ENCODE measurements at places on chromosomes 7 and 10.

DNA sequence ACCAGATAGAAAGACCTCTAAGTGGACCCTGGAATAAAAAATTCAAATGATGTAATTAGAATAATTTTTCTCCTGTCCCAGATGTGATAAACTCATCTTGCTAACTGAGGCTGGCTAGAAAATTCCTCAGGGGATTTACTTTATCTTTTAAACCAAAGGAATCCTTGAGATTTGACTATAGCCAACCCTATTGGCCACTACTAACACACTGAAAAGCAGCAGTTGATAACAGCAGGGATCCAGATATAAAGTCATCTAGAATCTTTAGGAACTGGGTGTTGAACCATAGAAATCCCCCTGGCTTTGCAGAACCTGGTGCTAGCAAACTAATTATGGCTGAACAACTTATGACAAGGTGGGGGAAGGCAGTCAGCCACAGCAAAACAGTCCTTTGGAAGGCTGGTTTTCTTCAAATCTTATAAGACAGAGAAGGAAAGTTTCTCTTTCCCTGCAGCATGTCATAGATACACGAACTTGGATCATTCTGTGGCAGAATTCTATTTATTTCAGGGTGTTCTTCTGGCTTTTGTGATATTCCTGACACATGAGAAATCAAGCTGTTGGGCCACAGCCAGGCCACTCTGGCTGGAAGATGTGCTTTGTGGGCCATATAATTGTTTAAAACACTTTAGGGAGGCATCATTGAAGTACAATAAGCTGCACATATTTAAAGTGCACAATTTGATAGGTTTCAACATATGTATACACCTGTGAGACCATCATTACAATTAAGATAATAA is 643.6 kb downstream of the SORCS3 start:
- no peak for DNase-seq

GRCh38 chr7:15855525-15856109 is 169.1 kb upstream of the MEOX2 start:
- no peak for DNase-seq

GRCh38 chr7:154874409-154875113 is 128.4 kb downstream of the PAXIP1 start:
- DNase-seq = no peak

- DNase-seq = no peak
Measured at GRCh38 chr10:77027141-77027540, 610.5 kb downstream of the KCNMA1 start.

- DNase-seq = no peak
Measured at GRCh38 chr7:135616136-135616535, 46.2 kb upstream of the STMP1 start.

GRCh38 chr7:158685693-158686092 is 18.9 kb downstream of the NCAPG2 start:
- DNase-seq = no peak

DNA sequence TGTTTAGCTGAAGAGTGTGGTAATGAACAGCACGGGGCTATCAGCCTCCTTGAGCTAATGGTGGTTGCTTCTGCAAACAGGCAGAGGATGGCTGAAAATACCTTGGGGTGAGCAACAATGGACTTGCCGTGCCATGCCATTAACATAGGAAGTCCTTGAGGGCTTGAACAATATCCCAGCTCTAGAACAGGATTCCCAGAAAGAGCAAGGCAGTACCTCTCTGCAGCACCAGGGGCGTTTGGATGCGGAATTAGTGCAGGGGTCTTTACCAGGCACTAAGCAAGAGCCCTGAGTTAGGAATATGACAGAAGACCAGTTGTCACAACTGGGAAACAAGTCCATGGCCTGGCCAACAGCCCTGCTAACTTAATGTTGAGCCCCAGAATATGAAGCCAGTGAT is 143.2 kb upstream of the COBL start:
- DNase-seq = no peak

GRCh38 chr10:77643795-77644468 is 6.3 kb upstream of the KCNMA1 start:
- DNase-seq = no peak

GRCh38 chr10:51397695-51398094 is 301.7 kb downstream of the CSTF2T start:
- peak; percentile 65 for DNase-seq

GRCh38 chr10:96463562-96463961 is 50.2 kb downstream of the TLL2 start:
- DNase-seq = no peak

- DNase-seq = no peak
Measured at GRCh38 chr7:28815928-28816373, 142.2 kb downstream of the TRIL start.

DNA sequence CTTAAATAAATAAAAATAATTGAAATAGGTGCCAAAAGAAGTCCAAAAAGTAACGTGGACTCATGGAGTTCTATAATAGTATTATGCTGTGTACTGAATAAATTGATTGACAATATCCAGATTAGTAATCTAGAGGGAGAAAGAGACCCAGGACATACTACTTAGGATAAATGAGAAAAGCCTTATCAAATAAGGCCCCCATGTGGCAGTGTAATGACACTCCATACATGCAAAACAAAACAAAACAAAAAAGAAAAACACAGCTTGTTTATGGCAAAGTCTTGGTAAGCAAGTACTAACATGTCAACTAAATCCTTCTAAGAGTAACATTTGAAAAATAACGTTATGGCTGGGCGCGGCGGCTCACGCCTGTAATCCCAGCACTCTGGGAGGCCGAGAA is 3.6 kb upstream of the RUNDC3B start:
- no peak for DNase-seq

- no peak for DNase-seq
Measured at GRCh38 chr10:132542086-132542775, 4.6 kb downstream of the INPP5A start.

DNA sequence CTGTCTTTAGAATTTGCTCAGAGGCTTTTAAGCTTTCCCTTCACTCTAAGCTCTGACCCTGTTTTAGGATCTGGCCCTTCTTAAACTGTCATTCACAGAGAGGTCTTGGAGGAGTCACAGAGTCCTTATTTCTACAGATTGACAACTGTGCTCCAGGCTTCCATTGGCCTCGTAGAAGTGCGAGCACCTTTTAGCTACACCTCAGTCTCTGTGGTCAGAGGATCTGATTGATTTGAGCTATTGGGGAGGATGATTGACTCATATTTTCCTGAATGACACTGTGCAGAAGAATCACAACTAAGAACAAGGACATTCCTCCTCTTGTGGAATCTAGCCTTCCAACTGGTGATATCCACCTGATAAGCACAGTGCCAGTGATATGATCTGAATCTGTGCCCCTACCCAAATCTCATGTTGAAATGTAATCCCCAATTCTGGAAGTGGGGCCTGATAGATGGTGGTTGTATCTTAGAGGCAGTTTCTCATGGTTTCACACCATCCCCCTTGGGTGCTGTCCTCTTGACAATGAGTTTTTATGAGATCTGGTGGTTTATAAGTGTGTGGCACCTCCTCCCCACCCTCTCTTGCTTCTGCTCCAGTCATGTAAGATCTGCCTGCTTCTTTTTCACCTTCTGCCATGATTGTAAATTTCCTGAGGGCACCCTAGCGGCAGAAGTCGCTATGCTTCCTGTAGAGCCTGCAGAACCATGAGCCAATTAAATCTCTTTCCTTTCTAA is 3.2 kb downstream of the CYP3A7 start:
- no peak for DNase-seq

DNA sequence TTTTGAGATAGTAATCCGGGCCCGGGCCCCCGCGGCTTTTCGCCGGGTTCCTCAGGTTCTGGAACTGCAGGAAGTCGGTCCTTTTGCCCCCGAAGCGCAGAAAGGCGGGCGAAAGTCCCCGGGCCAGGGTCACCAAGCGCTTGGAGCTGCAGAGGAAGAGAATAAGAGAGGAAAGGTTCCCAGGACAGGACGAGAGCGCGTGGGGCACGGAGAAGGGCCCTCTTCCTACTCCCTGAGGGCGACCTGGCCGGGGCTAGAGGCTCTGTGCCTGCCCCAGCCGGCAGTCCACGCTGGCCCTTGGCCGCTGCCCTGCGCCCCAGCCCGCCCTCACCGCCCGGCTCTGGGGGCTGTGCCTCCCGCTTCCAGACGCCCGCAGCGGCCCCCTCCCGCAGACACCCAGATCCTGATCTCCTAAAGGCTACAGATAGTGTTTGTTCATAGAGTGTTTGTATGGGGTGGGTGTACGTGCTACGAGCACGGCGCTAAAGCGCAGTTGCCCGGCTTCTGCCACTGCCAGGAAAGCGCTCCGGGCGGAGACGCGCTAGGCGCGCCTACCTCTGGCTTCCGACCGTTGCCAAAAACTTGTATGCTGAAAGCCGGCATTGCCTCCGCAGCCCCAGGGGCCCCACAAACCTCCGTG is 3.2 kb downstream of the HPSE2 start:
- no peak for DNase-seq

DNA sequence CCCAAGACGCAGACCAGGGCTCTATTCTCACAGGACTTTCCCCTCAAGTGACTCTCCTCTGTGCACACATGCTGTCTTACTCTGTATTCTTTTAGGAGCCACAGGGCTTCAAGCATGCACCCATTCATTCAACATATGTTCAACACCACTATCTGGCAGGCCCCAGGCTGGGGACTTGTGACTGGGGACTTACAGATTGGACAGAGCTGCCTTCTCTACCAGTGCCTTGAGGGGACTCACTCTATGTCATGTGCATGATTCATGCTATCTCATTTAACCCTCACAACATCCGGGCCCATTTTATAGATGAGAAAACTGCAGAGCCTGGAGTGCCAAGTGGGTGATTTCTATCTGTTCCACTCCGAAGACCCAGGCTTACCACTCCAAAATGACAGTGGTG is 34.3 kb downstream of the MYL10 start:
- no peak for DNase-seq

GRCh38 chr7:27635728-27636127 is 27.0 kb downstream of the HIBADH start:
- no peak for DNase-seq

- no peak for DNase-seq
Measured at GRCh38 chr7:136114966-136115762, 138.0 kb upstream of the MTPN start.

DNA sequence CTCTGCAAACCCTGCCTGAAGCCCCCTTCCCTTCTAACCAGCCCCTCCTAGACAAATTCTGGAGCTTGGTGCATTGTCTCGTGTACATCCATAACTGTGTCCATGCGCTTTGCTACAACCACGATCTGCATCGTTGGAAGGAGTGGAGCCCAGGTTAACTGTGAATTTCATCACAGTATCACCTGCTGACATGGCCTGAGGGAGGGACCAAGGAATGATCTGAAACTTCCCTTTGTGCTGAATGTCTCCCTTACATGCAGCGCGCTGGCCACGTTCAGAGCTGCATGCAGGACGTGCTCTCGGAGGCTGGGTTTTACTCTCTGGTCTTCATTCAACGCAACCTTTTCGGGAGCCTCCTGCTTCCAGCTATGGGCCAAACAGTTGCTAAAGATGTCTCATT is 222.3 kb downstream of the CUX1 start:
- DNase-seq = no peak

DNA sequence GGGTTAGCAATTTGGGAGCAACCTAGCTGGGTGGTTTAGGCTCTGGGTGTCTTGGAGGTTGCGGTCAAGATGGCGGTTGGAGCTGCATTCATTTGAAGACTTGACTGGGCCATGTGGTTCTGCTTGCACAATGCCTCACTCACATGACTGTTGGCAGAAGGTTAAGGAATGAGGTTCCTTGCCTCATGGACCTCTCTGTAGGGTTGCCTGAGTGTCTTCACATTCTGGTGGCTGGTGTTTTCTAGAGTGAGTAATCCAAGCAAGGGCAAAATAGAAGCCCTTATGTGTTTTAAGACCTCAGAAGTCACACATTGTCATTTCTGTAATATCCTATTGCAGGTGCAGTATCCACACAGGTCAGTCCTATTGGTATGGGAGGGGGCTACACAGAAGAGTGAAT is 52.0 kb downstream of the CDK14 start:
- DNase-seq = no peak

- no peak for DNase-seq
Measured at GRCh38 chr10:35493196-35494118, 111.7 kb upstream of the GJD4 start.

DNA sequence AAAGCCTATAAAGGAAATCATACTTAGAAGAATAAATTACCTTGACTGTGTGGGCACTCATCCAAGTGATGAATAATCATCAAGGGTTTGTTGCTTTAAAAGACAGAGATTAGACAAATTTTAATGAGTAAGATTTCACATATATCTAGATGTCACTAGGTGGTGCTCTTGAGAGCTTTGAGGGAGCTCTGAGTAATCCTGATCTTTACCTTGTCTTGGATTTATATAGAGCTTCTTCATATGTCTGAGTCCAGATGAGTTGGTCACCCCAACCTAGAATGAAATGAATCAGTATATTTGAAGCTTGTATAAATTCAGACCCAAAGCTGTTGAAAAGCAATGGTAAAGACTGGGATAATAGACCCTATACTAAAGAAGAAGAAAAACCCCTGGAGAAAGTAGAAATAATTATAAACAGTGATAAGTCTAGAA is 3.7 kb downstream of the AGR2 start:
- DNase-seq = peak; percentile 30

- no peak for DNase-seq
Measured at GRCh38 chr7:30329716-30330115, 45.3 kb downstream of the ZNRF2 start.

DNA sequence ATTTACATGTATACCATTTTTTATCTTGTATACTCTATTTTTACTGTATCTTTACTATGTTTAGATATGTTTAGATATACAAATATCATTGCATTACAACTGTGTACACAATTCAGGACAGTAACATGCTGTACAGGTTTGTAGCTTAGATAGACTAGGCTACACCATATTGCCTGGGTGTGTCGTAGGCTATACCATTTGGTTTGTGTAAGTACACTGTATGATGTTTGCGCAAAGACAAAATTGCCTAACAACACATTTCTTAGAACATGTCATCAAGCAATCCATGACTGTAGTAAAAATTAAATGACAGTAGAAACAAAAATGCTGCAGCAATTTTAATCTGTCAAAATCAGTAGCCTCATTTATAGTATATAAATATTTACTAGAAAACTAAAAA is 812.2 kb downstream of the GRM8 start:
- no peak for DNase-seq

GRCh38 chr10:50613150-50613549 is 10.6 kb downstream of the SGMS1 start:
- no peak for DNase-seq

GRCh38 chr10:14571866-14572507 is 202.7 kb downstream of the FAM107B start:
- DNase-seq = no peak

DNA sequence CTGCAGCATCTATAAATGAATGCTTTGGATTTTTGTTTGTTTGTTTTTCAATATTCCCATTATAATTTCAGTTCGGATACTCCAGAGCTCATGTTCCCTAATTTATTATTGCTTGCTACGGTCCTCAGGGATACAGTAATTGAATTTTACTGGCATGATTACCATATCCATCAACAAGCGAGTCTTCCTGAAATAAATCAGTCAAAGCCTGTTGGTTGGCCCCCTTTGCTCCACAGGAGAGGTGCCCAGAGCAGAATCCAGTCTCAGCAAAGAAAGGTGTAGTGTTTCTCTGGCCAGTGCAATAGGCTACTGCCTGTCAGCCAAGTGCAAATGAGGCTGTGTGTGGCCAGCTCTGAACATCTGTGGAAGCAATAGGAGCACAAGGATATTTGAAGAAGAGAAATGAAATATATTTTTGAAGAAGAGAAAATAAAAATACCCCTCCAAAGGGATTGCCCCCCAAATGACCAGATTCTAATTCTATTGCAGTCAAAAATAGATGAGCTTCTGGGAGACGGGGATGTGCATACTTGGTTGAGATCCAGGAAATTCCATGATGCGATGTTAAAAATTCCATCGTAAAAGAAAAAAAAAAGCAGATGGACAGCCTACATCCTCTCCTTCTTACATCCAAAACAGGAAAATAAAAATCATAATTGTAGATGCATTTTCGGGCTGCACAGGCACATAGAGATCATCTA is 18.1 kb downstream of the TRIL start:
- DNase-seq = no peak

GRCh38 chr7:1596181-1597043 is 26.6 kb upstream of the PSMG3 start:
- DNase-seq = no peak

Measured in GM04504 (cell line).